ENCODE measurements at places on chromosomes 7 and 10.

GRCh38 chr10:117240621-117241529 is at the start of gene SLC18A2:
Gene SLC18A2 (plus strand): TSS chr10:117241114. CDS start chr10:117241694, 580 bp downstream.
- DNase-seq, result no peak

- DNase-seq, result no peak
Measured at GRCh38 chr7:35399216-35399615, 145.3 kb upstream of the TBX20 start.

DNA sequence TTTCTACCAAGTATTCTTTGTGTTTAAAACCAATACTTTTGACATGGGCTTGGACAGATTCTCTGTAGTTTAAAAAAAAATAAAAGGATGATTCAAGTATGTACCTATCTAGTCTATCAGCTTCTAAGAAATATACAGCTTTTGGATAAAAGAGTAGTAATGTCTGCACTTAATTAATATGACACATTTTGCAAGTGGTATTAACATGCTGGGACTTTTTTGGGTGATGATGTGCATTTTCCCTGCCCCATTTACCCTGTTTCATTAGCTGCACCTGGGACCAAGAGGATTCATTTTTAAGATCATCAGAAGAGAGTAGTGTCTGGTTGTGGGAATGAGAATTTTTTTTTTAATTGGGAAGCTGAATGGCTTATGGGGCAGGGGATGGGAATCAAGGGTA is 236.2 kb upstream of the KLF14 start:
- no peak for DNase-seq

GRCh38 chr10:6164271-6165095 is 38.2 kb upstream of the PFKFB3 start:
- no peak for DNase-seq

- DNase-seq, result no peak
Measured at GRCh38 chr10:98055841-98056516, 25.6 kb upstream of the CRTAC1 start.

- peak; percentile 26 for DNase-seq
Measured at GRCh38 chr10:72846238-72846637, 47.3 kb upstream of the OIT3 start.

DNA sequence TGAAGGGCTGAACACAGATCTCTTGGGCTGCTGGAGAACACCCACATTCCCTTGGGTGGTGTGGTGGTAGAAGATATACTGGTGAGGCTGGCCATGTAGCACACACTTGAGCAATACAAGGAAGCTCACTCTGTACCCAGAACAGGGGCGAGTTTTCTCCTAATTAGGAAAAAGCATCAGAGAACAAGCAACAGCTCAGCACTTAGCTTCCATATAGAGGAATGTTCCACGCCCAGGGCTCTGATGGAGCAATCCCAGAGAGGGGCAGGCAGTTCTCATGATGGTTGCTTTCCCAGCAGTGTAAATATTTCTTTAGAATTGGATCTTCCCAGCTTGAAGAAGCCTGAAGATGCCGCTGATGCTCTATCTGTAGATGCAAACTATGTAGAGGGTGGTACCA is 21.0 kb upstream of the PNLIP start:
- no peak for DNase-seq

DNA sequence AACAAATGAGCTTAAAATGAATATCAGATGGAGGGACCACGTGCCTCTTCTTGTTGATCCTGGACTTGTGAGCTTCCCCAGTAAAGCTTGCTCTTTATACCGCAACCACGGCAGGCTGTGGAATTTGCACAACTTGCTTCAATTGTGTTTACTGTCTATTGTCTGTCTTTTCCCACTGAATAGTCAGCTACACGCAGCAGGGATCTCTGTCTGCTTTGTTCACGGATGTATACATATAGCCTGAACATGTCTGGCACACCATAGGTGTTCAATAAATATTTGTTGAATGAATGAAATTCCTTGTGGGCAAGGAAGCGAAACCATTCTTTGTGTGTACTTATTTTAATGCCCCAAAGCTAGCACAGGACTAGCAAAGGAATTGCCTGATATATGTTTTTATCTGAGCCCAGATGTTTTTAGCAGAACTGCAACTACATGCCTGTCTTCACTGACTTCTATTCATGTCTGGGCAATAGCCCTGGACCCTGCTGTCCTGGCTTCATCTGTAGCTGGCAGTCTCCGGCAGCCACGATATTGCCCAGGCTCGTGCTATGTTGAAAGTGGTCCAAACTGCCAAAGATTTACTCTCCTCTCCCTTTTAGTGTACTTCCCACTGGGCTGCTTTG is 29.9 kb upstream of the IFRD1 start:
- no peak for DNase-seq

GRCh38 chr7:152006336-152006735 is 19.1 kb upstream of the GALNT11 start:
- no peak for DNase-seq

GRCh38 chr7:17010637-17011300 is 129.0 kb upstream of the AGR3 start:
- DNase-seq, result no peak

- no peak for DNase-seq
Measured at GRCh38 chr10:103555712-103556111, 62.2 kb downstream of the NEURL1 start.

GRCh38 chr7:9945857-9946256 is 1027.8 kb upstream of the PHF14 start:
- DNase-seq, result no peak

GRCh38 chr7:128437426-128438332 is 18.0 kb upstream of the HILPDA start:
- no peak for DNase-seq

DNA sequence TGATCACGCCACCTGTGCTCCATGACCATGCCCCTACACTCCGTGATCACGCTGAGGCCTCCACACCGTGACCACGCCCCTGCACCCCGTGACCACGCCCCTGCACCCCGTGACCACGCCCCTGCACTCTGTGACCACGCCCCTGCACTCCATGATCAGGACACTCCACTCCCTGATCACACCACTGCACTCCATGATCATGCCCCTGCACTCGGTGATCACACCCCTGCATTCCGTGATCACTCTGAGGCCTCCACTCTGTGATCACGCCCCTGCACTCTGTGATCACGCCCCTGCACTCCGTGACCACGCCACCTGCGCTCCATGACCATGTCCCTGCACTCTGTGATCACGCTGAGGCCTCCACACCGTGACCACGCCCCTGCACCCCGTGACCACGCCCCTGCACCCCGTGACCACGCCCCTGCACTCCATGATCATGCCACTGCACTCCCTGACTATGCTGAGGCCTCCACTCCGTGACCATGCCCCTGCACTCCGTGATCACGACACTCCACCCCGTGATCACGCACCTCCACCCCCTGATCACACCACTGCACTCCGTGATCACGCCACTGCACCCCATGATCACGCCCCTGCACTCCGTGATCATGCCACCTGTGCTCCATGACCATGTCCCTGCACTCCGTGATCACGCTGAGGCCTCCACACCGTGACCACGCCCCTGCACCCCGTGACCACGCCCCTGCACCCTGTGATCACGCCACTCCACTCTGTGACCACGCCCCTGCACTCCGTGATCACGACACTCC is 27.7 kb downstream of the STK32C start:
- no peak for DNase-seq
